SK-MEL-5 (cell line): ENCODE measurements at places on chromosomes 13 and 19.
A peak's percentile ranks its signal among the peaks of the same experiment; 100 is the strongest.

GRCh38 chr19:9032136-9032631 lies 22.0 kb upstream of the MUC16 start:
- no peak for DNase-seq

DNA sequence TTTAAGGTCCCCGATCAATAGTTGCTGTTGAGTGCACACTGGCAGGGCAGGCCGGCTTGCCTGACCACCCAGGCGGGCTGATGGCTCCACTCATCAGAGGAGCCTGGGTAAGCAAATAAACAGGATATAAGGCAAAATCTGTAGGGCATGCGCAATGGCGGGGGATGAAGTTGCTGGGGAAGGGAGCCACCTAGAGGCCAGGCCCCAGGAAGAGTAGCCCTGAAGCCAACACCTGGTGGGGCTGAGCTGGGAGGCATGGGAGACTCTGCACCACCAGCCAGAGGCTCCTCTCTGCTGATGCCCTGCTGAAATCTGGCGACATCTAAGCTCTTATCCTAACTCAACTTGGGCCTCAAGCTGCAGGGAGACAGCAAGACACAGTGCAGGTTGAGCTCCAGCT lies 324.3 kb downstream of the ZNF536 start:
- DNase-seq: peak; percentile 83

DNA sequence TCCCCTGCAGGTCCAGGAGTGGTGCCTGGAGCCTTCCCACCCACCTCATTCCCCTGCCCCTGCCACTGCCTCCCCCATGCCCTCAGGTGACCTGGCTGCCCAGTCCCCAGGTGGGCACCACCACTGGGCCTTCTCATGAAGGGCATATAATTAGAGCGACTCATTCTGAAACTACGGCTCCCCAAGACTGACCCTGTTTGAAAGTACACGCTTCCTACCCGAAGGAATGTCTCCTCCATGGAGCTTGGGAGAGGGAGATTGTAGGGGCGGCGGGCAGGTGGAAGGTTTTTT lies 52.6 kb downstream of the GPR12 start:
- DNase-seq: no peak

- DNase-seq: no peak
These were observed 397.8 kb downstream of the FGF14 start for GRCh38 chr13:102003848-102004570.

DNA sequence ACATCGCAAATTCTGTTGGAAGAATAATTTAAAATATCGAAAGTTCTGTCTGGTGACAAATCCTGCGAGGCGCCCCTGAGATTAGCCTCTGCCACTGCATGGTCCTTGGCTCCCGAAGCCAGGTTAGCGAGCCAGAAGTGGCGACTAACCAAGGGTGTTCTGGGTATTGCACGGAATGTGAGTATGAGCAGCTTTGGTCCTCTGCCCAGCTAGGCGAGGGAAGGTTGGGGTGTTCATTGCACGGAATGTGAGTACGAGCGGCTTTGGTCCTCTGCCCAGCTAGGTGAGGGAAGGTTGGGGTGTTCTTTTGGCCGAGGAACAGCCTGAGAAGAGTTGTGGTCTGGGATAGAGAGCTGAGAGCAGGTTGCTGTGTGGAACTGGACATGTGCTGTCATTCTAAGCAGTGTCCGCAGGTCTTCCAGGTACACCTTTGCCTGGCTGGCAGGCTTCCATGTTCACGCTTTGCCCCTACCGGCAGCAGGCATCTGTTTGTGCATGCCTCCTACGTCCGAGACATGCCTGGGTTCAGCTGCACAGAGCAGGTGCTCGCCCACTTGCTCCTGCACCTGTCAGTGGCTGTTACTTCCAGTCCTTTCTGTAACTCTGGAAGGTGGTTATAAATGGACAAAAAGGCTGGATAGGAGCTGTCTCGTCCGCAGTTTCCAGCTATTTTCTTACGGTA lies 18.3 kb upstream of the TEX29 start:
- no peak for DNase-seq

DNA sequence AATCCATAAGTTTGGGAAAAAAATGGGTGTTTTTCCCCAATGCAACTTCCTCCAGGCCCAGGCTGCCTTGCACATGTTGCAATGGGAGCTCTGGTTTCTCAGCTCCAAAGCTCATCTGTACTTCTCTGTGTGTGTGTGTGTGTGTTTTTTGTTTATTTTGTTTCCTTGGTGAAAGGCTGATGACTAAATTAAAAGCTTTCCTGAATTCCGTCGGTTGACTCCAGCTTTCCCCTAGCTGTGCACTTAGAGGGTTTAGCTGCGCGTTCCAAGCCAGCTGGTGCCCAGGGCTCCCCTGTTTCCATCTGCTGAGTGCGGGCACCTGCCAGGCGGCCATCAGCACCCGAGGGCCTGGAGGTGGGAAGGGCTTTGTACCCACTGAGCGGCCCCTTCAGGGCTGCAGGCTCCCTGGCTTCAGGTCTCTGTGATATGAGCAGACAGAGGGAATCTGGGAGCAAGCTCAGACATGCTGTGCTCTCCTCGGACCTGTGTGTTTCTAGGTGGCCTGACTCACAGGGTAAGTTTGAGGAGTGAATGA lies 129.1 kb upstream of the SOX1 start:
- DNase-seq: no peak

GRCh38 chr13:26987486-26988013 lies 184.1 kb downstream of the USP12 start:
- no peak for DNase-seq
